Cardiac muscle cell (in vitro differentiated cells and primary cell): ENCODE measurements at places on chromosomes 5 and 9.

DNA sequence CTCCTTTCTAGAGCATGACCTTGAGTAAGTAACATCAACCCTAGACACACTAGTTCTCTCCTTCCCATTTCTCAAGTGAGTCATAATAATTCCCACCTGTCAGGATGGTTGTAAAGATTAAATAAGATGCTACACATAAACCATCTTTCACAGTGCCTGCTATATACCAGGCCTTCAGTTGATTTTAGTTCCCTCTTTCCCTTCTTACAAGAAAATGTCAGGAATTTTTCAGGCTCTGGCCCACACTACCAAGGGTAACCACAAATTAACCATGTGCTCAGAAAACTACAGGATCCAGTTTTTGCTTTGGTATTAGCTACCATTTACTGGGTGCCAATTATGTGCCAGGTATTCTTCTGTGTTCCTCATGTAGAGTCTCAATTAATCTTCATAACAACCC lies 42.7 kb upstream of the RARS1 start:
- H3K4me1 ChIP-seq = no peaks in the 10 kb centered on the region
- no peak overlapping the region for H3K4me3 ChIP-seq
- H3K27me3 ChIP-seq = no peaks in the 10 kb centered on the region
- no peaks in the 10 kb centered on the region for H3K36me3 ChIP-seq

DNA sequence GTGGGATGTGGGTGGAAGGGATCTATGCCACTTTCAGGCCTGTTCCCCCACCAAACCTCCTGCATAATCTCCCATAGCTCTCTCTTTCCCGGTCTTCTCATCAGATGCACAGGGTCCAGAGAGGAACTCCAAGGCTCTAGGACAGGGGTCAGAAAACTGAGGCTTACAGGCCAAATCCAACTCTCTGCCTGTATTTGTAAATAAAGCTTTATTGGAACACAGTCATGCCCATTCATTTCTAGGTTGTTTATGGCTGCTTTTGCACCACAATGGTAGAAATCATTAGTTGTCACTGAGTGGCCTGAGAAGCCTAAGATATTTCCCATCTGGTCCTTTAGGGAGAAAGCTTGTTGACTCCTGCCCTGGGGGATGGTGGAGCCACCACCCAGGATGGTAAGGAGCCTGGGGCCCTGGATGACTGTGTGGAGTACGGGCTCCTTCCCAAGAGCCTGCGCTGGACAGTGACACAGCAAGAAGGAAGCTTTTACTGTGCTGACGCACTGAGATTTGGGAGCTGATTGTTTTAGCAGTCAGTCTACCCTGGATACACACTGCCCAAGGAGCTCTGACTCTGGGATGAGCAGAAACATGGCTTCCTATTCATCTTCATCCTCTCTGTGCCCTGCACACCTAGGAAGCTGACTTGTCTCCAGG lies 64.0 kb upstream of the RAPGEF1 start:
- no peaks in the 10 kb centered on the region for H3K36me3 ChIP-seq
- H3K4me1 ChIP-seq = no peaks in the 10 kb centered on the region
- no peak overlapping the region for H3K4me3 ChIP-seq

GRCh38 chr5:149852641-149853330 lies 91.8 kb downstream of the PDE6A start:
- peak; percentile 88 for DNase-seq
- H3K27me3 ChIP-seq = no peaks in the 10 kb centered on the region
- H3K4me1 ChIP-seq = no peaks in the 10 kb centered on the region
- H3K4me3 ChIP-seq = no peak overlapping the region
- H3K27ac ChIP-seq = no peak overlapping the region

DNA sequence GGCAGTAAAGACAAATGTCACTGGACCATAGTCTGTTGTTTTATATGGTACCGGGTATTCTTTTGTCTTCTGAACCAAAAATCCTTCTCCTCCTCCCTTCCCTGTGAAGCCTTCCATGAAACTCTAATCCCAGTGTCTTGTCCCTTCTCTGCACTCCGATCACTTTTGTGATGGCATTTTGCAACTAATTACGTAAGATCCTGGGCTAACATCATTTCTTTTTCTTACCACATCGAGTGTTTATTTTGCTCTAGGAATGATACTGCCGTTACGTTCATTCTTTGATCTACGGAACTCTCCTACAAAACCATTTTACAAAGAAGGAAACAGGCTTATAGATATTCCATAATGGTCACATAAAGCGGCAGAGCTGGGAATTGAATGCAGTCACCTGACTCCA lies 33.7 kb downstream of the SNX18 start:
- H3K4me3 ChIP-seq = no peak overlapping the region
- peak overlapping the region; percentile 15 for H3K27ac ChIP-seq
- DNase-seq = no peak

DNA sequence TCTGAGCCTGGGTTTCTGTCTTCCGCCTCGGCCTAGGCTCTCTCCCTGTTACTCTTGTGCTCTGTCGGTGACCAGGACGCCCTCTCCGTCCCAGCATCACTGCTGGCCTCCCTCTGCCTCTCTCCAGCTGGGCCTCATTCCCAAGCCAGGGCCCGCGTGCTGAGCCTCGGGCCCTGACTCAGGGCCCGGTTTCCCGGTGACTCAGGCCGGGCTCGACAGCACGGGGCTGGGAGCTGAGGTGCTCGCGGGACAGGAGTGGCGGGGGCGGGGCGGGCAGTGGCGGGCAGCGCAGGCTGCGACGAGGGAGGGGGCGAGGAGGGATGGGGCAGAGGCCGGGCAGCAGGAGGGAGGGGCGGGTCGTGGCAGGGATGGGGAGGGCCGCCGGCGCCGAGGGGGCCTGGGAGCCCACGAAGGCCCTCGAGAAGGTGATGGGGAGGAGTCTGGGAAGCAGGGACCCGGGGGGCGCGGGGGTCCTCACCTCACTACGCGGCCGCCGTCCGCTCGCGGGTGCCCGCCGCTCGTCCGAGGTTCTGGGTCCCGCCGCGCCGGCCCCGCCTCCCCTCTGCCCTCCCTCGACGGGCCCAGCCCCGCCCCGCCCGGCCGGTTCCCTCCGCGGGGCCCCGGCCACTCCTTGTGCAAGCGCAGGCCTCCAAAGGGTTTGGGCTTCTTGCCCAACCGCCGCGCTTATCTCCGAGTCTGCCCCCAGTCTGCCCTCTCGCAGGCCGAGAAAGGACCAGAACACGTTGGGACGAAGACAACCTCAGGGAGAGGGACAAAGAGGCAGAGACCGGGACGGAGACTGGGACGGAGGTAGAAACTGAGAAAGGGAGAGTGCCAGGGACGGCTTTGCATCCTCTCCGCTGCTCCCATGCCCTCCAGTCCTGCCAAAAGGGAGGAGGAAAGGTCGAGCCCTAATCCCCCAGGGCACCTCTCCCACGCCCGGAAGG lies at the start of gene ARAP3:
Gene ARAP3, minus strand, starts transcription at position 536 of the 947 bp plus-strand sequence. CDS start 1,744 bp downstream, outside the sequence.
- peak within 1 kb of the TSS; percentile 15 for H3K4me3 ChIP-seq
- peaks cover 9% of the 10 kb centered on the region for H3K4me1 ChIP-seq

- H3K27me3 ChIP-seq = no peaks in the 10 kb centered on the region
- H3K27ac ChIP-seq = no peak overlapping the region
- DNase-seq = no peak
- peaks cover 4% of the 10 kb centered on the region for H3K4me1 ChIP-seq
- no peak overlapping the region for H3K4me3 ChIP-seq
Observed at GRCh38 chr9:95406121-95406520, 88.6 kb upstream of the FANCC start.
